ENCODE measurements at places on chromosomes 4 and X.

- DNase-seq, result no peak
These were observed 111.7 kb downstream of the HMX1 start for GRCh38 chr4:8759987-8760386.

DNA sequence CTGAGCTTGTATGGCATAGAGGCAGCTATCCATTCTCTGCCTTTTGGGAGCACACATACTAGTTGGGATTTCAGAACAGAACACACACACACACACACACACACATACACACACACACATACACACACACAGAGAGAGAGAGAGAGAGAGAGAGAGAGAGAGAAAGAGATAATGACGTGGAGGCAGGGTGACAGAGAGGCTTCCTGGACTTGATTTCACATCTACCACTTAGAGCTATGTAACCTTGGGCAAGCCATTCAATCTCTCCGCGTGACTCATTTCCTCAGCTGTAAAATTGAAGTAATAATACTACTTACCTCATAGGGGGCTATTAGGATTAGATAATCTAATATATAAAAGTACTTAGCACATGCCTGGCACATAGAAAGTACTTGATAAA lies 12.3 kb upstream of the GRIA3 start:
- DNase-seq, result no peak

- DNase-seq, result no peak
These were observed 7.4 kb upstream of the TNIP2 start for GRCh38 chr4:2763511-2763967.

DNA sequence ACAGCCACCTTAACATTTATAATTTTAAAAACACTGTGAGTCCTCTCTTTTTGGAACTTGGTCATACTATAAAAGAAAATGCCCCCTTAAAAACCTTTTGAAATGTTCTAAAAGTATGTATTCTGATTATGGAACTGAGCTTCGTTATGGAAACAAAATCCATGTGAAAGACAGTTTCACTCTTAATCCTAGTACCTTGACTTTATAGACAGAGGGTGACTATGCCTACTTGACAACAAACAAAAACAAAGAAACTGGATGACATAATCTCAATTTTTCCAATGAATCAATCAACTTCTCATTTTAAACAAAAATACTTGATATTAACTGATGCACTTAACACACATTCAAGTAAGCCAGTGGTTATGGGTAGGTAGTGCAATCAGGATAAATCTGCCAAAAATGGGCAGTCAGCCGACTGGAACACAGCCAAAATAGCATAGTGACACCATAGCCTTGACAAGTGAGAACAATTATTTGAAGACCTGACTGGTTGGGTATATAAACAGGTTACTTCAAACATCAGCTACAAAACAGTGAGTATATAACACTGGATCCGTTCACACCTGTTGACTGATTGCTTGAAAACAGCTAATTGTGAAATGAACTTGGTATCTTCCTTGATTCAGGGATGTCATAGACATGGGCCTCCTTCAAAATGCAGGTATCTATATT lies 265.5 kb downstream of the PPP3CA start:
- no peak for DNase-seq

- no peak for DNase-seq
These were observed 71.6 kb upstream of the TET2 start for GRCh38 chr4:105075045-105075444.
